Progenitor cell of endocrine pancreas (in vitro differentiated cells): ENCODE measurements at places on chromosomes 7 and 10. TPM values are rescaled to one million over a fixed set of nuclear protein-coding genes. Genes with fewer than 3 reads are reported as not detected.

DNA sequence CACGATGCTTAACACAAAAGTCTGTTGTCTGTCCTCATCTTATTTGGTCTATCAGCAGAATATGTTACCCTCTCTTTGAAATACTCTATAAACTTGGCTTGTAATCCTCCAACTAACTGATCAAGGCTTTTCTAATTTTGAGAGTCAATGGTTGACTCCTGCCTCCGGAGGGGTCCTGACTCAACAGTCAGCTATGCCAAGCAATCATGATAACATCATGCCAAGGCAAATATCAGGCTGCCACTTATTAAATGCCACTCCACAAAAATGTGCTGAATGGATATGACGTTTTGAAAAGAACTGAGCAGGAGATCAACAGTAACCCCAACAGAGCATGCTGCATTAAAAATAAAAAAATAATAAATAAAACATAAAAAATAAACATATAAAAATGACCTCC, 116.1 kb downstream of the PARD3 start:
- DNase-seq, result no peak

DNA sequence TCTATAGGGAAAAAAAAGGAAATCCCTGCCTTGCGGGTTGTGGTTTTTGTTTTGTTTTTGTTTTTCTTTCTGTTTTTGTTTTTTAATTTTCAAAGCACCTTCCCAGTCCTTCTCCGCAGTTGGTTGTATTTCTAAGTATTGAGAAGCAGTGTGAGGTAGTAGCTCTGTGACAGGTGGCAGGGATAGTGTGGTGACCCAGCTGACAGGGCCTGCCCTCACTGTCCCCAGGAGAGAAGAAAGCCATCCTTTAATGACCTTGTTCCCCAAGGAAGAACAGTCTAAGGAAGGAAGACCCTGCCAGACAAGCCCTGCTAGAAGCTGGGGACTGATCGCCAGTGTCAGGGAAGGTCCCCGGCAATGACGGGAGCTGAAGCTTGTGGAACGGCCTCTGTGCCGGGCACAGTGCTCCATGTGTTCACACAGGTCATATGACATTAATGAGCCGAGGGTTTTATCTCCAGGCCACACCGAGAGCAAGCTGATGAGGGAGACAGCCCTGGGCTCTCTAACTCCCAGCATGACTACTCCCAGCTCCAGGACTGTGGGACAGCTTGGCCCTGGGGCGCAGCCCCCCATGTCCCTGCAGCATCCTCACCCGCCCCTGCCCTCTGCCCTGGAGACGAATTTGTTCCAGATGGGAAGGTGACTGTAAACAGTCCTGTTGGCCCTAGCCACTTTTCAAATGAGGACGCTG, 69.0 kb upstream of the LRRC18 start:
- no peak for DNase-seq

DNA sequence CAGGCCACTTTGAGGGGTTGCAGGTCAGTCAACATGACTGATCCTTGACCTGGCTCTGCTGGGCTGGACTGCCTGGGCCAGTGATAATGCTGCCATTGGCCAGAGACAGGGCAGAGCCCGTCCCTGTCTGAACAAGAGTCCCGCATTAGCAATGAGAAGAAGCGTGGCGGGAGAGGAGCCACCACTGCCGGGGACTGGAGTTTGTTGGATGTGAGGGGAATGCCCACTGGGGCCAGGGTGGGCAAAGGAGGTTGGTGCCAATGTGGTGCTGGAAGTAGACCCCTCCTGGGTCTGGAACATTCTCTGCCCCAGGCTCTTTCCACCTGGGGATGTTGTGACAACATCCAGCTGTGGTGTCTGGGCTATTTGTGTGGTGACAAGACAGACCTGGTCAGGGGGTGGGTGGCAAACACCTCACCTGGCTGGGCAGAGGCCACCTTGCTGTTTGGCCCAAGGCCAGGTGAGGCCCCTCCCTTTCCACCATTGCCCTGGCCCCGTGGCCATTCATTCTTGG, 7.6 kb downstream of the SAP25 start:
- DNase-seq, result no peak

DNA sequence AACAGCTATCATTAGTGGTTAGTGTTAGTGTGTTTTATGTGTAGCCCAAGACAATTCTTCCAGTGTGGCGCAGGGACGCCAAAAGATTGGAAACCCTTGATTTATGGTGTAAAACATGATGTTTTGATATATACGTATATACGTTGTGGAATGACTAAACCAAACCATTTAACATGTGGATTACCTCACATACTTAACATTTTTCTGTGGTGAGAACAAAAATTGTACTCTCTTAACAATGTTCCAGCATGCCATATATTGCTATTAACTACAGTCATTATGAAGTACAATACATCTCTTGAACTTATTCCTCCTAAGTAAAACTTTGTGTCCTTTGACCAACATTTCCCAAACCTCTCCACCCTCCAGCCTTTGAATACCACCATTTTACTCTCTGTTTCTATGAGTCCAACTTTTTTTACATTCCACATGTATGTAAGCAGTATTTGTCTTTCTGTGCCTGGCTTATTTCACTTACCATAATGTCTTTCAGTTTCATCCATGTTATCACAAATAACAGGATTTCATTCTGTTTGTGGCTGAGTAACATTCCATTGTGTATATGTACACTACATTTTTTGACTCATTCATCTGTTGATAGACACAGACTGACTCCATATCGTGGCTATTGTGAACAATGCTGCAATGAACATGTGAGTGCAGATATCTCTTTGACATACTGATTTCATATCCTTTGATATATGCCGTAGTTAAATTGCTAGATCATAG, 42.2 kb upstream of the MAGI2 start:
- DNase-seq, result no peak

GRCh38 chr7:12800486-12800885, 113.1 kb downstream of the ARL4A start:
- DNase-seq, result no peak

DNA sequence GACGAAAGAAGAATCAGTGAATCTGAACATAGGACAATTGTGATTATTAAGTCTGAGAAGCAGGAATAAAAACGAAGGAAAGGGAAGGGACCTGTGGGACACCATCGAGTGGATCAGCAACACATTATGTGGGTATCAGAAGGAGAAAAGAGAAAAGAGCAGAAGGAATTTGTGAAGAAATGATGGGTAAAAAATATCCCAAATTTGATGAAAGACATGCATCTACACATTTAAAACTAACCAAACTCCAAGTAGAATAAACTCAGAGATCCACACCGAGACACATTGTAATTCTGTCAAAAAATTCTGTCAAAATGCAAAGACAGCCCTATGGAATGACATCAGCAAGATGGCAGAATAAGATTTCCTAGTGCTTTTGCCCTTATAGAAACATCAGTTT, 171.1 kb downstream of the ITGB1 start:
- no peak for DNase-seq

GRCh38 chr10:132397036-132397541, at the start of gene PWWP2B:
Gene PWWP2B, plus strand, starts transcription at chr10:132397200. Its CDS starts 27 bp downstream, at chr10:132397227.
- DNase-seq, result no peak

DNA sequence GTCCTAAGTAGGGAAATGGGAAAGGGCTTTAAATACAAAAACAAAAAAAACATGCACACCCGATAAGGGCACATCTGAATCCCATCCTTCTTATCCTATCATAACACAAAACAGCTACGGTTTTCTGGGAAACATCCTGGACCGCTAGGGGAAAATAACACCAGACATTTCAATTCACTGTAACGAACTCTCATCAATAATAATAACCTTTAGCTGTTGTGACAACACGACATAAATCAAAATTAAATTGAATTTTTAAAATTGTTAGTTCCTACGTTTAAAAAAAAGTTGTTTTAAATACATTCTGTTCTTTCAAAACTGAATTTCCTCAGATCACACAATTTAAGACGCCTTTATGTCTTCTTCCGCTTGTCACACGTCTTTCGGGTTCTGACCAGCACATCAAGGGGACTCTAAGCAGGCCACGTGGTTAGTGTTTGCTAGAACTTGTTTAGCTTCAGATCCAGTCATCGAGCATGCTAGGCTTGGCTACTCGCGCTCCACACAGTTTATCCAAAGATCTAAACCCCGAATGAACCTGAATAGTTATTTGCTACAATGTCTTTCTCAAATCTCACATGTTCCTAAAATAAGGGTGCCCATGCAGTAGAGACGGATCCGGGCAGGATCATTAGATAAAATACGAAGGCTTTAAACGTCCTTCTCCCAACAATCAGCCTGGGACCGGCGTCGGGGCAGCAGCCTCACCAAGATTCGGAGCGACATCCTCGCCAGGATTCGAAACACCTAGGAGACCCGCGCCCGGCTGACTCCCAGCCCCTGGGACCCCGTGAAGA, 839 bp downstream of the IKZF5 start:
- no peak for DNase-seq

DNA sequence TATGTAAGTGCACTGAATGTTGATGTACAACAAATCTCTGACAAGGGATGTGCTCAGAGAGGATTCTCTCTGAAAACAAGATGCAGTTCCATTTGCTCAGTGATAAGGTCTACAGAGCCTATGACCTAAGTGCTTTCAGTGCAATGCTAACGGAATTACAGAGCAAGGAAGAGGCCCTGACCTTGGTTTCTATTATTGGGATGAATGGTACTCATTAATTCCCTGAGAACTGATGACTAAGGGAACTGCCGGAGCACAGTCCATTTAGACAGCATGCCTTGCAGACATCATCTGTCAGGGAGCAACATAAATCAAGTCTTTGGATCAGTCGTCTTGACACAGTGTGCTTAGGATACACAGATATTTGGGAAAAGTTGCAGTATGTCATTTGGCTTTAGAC, 340.8 kb downstream of the PHTF2 start:
- no peak for DNase-seq

GRCh38 chr7:105782391-105783042, 93.9 kb downstream of the ATXN7L1 start:
- no peak for DNase-seq

DNA sequence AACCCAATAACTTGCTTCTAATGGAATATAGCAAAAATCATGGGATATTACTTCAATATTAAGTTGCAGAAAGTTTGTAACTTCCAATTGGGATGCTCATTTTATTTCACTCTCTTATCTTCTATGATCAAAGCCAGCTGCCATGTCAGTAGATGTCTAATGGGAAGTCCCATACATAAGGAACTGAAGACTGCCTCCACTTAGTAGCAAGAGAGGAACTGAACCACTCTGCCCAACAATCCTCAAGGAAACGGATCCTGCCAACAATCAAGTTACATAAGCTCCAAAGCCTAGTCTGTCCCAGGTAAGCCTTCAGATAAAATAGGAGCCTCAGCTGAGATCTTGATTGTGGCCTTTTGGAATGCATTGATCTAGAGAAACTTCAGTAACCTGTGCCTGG, 431.5 kb upstream of the PCDH15 start:
- no peak for DNase-seq

DNA sequence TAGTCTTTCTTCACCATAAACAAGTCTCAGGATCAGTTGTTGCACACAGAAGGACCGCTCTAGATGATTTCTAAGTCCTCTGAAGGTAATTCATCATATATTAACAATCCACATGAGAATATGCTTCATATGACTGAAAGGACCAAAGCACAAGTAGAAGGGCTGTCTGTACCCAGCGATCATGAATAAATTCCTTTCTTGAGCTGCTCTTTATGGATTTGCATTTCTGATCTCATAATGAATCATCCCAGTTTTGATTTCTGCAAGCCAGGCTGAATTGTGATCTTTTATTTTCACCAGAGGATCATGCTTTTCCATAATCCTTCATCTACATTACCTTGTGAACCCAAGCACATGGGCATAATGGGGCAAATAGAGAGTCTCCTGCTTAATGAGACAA, 675.6 kb downstream of the MAGI2 start:
- no peak for DNase-seq

- DNase-seq, result no peak
Measured at GRCh38 chr7:22447762-22448161, 52.2 kb downstream of the STEAP1B start.

DNA sequence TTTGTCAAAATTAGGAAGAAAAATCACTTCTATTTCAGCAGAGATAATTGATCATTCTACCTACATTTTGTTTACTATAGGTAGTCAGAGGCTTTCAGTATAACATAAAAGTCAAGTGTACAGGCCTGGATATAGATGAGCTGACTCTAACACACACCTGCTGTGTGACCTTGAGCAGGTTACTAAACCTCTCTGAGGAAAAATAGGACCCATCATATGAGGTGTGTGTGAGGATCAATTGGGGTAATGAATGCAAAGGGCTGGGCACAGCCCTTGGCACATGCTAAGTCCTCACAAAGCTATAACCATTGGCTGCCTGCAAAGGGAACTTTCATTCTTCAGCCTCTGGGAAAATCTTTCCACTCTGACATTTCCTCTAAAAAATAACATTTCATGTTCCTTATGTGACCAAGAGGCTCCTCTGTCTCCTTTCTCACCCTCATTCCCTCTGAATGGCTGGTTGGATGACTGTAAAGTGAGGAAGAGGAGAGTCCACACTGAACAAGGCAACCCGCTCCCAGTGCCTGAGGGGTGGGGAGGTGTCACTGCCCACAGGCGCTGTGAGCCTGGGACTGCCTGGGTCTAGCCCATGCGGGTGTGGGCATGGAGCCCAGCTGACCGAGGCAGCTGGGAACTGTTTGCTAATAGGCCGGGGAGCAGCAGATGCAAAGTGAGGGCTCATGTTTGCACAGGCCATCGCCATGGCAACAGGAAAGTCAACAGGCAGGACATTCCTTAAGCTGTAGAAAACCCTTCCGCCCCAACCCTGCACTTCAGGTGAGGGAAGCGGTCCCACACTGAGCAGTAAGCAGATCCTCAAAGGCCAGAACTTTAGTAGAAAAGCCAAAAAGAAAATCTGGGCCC, 36.8 kb downstream of the MYOF start:
- peak; percentile 80 for DNase-seq

Gene LLCFC1
- total RNA-seq, result not detected in 2 replicates

Gene FKBP14
- 25.6 TPM in 2 replicates for total RNA-seq

Gene HGF
- total RNA-seq, result not detected in 2 replicates

Gene RPS24
- total RNA-seq, result 1,431 and 1,496 TPM in 2 replicates

Gene ZNF503
- total RNA-seq, result 31.7 and 33.7 TPM in 2 replicates

Gene FKBP6
- not detected in 2 replicates for total RNA-seq

Gene ST7
- 21.9 and 24.8 TPM in 2 replicates for total RNA-seq

Gene TRDMT1
- 10.4 and 14.3 TPM in 2 replicates for total RNA-seq

Gene VIM
- 172 and 261 TPM in 2 replicates for total RNA-seq
